ENCODE measurements at places on chromosomes 2 and 18.
A peak's percentile ranks its signal among the peaks of the same experiment; 100 is the strongest.

DNA sequence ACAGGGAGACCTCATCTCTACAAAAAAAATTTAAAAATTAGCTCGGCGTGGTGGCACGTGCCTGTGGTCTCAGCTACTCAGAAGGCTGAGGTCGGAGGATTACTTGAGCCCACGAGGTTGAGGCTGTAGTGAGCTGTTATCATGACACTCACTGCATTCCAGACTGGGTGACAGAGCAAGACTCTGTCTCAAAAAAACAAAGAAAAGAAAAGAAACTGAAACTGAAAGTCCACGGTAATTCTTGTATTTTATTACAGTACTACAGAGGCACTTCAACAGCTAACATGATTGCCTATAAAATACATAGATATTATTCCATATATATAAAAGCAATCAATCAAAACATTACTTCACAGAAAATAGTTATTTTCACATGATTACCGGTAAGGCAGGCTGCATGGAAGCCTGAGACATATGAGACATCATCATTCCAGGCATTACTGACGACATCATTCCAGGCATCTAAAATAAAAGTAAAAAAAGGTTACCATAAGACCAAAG lies 23.1 kb downstream of the PRPF40A start:
- DNase-seq = no peak

DNA sequence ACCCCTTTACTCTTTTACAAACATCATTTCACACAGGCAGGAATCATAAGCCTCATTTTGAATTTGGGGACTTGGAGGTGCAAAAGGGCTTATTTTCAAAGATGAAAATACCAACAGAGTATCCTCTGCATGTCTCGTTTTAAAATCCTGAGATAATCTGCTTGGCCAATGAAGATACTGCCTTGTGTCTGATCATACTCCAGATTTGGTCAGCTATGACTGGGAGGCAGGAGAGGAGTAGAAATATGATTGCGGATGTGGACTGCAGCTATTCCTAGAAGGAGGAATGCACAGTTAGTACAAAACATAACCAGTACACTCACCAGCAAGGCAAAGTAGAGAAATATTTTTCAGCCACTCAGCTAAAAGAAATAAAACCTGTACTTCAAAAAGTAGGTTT lies 342.3 kb downstream of the RPRM start:
- DNase-seq = no peak

DNA sequence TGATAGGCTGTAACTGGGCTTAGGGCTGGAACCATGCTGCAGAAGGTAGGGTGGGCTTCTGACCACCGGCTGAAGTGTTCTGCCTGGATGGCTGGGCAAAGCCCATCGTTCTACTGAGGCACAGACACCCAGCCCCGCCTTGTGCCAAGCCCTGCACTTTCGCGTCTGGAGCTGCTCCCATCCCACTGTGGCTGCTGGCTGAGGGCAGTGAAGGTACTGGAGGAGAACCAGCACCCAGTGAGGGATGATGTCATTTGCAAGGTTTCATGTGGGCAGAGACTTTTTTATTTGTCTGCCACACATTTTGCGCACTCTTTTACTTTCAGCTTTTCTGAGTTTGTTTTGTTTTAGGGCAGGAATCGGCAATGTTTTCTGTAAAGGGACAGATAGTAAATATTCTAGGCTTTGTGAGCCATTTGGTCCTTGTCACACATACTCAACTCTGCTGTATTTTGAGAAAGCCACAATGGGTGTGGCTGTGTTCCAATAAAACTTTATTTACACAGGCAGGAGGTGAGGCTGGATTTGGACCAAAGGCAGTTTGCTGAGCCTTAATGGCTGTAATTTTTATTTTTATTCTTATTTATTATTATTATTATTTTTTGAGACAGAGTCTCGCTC lies 85.6 kb downstream of the ASB1 start:
- no peak for DNase-seq

- no peak for DNase-seq
Observed at GRCh38 chr18:62033756-62034155, 140.9 kb upstream of the RNF152 start.

DNA sequence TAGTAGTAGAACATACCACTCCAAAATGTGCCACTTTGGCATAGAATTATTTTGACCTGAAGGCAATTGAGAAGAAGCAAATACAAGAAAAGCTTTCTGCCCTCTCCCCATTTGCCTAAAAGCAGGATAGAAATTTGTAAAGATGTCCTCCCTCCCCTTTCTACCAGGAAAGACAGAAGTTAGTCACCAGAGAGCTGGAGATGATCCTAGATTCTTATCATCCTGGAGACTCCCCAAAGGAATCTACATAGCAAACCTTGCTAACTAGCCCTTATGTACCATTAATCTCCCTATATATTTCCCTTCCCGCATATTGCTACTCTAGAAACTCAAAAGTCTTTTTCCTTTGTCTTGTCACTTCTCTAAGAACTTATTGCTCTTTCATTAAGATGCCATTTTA lies 12.6 kb upstream of the TMEM37 start:
- DNase-seq = no peak

DNA sequence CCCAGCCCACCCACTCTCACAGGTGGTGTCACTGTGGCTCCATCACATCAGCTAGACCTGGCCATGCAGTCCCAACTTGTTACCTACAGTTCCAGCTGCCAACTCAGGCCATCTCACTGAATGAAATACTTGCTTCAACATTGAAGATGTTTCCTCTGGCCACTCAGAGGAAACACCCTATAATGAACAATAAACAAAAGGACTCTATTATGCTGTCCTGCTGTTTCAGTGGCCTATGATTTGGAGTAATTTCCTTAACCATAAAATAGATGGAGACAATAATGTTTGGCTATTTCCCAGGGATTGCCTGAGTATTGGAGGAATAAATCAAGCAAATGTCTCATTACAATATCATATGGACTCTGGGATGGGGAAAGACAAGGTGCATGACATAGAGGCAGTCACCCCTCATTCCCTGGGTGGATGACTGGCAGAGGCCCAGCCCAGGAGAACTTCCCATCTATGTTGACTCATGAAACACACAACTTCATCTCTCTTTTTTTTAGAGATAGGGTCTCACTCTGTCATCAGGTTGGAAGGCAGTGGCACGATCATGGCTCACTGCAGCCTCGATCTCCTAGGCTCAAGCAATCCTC lies 134.4 kb downstream of the TGIF1 start:
- no peak for DNase-seq

GRCh38 chr18:58578835-58579560 lies 49.9 kb downstream of the ALPK2 start:
- DNase-seq = no peak

DNA sequence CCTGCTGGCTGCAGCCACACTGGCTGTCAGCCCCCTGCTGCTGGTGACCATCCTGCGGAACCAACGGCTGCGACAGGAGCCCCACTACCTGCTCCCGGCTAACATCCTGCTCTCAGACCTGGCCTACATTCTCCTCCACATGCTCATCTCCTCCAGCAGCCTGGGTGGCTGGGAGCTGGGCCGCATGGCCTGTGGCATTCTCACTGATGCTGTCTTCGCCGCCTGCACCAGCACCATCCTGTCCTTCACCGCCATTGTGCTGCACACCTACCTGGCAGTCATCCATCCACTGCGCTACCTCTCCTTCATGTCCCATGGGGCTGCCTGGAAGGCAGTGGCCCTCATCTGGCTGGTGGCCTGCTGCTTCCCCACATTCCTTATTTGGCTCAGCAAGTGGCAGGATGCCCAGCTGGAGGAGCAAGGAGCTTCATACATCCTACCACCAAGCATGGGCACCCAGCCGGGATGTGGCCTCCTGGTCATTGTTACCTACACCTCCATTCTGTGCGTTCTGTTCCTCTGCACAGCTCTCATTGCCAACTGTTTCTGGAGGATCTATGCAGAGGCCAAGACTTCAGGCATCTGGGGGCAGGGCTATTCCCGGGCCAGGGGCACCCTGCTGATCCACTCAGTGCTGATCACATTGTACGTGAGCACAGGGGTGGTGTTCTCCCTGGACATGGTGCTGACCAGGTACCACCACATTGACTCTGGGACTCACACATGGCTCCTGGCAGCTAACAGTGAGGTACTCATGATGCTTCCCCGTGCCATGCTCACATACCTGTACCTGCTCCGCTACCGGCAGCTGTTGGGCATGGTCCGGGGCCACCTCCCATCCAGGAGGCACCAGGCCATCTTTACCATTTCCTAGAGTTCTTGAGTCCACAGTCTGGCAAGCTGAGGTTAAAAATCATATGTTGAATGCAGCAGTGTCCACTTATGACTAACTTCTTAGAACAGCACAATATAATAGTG lies 741 bp downstream of the GPR148 start:
- no peak for DNase-seq

GRCh38 chr2:183207110-183207509 lies 82.9 kb downstream of the NUP35 start:
- no peak for DNase-seq

DNA sequence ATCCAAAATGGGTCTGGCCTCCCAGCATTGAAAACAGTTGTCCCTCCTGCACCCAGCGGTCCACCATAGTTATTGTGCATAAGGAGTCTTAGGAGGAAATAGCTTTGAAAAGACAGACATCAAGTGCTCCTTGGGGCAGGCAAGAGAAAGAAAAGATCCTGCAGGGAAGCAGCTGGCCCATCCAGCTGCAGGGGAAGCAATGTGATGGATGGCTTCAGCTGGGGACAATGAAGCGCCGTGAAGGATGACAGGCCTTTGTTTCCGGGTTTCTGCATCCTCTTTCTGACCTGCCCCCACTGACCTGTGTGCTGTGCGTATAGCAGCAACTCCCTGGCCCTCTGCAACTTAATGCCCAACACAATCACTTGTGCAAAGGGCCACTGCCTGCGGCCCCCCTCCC lies 142.9 kb upstream of the NCKAP5 start:
- DNase-seq = no peak

DNA sequence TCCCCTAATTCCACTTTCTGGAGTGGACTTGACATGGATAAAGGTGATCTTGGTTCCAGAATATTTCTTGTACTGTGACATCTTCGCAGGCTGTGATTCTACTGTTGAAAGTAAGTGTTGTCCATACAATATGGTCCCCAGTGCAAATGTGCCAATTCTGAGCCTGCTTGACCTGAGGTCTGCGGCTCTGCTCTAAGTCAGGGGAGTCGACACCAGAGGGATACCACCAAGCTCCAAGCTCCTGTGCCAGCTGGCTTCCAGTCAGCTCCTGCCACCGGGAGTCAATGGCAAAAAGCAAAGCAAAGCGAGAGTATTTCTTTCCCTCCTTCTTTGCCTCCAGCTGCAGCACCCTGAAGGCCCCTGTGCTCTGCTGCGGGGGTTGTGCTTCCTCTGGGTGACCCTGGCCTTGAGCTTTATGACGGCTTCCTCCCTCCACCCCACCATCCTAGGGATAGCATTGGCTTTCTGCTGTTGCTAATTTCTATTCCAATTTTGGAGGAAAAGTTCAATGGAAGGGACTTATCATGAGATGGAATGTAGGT lies 50.4 kb downstream of the SLC35F5 start:
- no peak for DNase-seq

GRCh38 chr2:5742126-5742525 lies 49.9 kb downstream of the SOX11 start:
- no peak for DNase-seq

- DNase-seq = no peak
Observed at GRCh38 chr2:188916736-188917135, 57.4 kb upstream of the COL3A1 start.

- no peak for DNase-seq
Observed at GRCh38 chr2:161965994-161966393, 108.0 kb downstream of the DPP4 start.

DNA sequence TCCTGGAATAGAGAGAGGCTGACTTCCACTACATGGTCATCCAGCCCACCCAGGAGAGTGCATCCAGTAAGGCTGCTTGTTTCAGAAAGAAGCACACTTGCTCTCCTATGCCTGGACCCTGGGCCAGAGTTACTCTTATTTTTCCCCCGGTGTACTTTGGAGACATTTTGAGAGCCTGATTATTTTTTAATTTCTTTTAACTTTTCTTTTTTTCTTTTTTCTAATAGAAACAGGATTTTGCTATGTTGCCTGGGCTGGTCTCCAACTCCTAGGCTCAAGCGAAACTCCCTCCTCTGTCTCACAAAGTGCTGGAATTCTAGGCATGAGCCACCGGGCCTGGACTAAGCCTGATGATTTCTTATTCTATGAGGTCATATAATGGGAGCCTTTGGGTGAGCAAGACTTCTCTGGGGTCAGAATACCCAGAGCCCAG lies 62.2 kb downstream of the RPL37A start:
- DNase-seq = no peak

GRCh38 chr2:209614690-209615369 lies 156.8 kb upstream of the UNC80 start:
- DNase-seq = no peak

DNA sequence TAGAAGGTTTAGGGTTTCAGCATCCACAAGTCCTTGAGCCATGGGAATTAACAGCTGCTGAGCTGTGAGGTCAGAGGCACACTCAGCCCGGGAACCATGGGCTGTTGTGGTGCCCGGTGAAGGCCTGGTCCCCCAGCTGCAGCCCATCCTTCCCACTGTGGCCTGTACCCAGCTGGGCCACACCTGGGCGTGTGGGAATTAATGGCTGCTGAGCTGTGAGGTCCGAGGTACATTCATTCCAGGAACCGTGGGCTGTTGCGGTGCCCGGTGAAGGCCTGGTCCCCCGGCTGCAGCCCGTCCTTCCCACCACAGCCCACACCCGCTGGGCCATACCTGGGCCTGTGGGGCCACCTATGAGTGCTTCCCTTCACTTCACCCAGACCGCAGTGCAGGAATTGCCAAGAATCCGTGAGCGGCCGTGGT lies 25.2 kb downstream of the TMEM18 start:
- DNase-seq = no peak

GRCh38 chr2:16383411-16383810 lies 282.2 kb downstream of the CYRIA start:
- DNase-seq = no peak

GRCh38 chr2:68791914-68792313 lies 57.3 kb downstream of the ARHGAP25 start:
- no peak for DNase-seq

- DNase-seq = peak; percentile 35
Observed at GRCh38 chr2:112692495-112692911, 28.3 kb upstream of the NT5DC4 start.

GRCh38 chr2:240138254-240138984 lies 2.0 kb downstream of the OTOS start:
- DNase-seq = no peak
